ENCODE measurements at places on chromosomes 5 and 9. TPM values are rescaled to one million over a fixed set of nuclear protein-coding genes. Genes with fewer than 3 reads are reported as not detected.

- DNase-seq, result no peak
Measured at GRCh38 chr5:133981714-133982113, 13.3 kb upstream of the C5orf15 start.

GRCh38 chr5:160799184-160799583 lies 52.8 kb downstream of the ATP10B start:
- no peak for DNase-seq

DNA sequence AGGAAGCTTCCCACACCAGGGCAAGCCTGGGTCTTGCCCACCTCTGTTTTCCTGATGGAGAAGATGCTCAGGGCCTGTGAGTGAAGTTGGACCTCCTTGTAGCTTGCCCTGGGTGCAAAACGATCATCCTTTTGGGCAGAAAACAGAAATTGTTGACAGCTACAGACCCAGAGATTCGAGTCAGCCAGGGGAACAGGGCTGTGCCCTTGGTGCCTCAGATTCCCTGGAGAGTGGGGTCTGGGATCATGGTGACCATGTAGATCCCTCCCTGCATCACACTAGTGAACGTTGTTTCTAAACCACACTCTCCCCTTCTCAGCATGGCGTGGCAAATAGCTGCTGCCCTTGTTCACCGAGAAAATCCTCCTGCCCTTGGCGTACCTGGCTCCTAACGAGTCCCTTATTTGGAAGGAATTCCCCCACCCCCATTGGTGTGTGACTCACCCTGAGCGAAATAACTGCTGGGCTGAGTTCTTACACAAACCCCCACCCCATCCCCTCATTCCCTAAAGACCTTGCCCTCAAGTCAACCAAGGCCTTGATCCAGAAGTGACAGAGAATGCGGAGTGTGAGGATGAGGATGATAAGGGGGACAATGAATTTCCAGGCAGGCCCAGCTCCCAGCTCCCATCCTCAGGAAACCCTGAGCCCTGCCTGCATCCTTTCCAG lies 1.1 kb upstream of the DCANP1 start:
- DNase-seq, result no peak

- peak; percentile 98 for DNase-seq
Measured at GRCh38 chr9:16705111-16705604, 165.3 kb downstream of the BNC2 start.

GRCh38 chr5:34817558-34818351 lies 21.2 kb upstream of the TTC23L start:
- no peak for DNase-seq

Gene IQGAP2
- 3.2 TPM for total RNA-seq

Gene ANKRD31
- total RNA-seq, result under 0.01 TPM

Gene FBXL7
- 28.2 TPM for total RNA-seq

Data from dermis microvascular lymphatic vessel endothelial cell (primary cell).